Aorta (tissue), 5 donors: ENCODE measurements at places on chromosomes 7 and 10. TPM values are rescaled to one million over a fixed set of nuclear protein-coding genes. Genes with fewer than 3 reads are reported as not detected.

GRCh38 chr10:114332301-114333192 lies 71.8 kb downstream of the AFAP1L2 start:
- no peaks in the 10 kb centered on the region for H3K27me3 ChIP-seq
- H3K36me3 ChIP-seq: no peaks in the 10 kb centered on the region
- DNase-seq: no peak
- H3K4me3 ChIP-seq: no peak overlapping the region
- peak overlapping the region; percentile 64 for H3K27ac ChIP-seq
- H3K4me1 ChIP-seq: no peaks in the 10 kb centered on the region

The GPR26 gene
- total RNA-seq: not detected

DNA sequence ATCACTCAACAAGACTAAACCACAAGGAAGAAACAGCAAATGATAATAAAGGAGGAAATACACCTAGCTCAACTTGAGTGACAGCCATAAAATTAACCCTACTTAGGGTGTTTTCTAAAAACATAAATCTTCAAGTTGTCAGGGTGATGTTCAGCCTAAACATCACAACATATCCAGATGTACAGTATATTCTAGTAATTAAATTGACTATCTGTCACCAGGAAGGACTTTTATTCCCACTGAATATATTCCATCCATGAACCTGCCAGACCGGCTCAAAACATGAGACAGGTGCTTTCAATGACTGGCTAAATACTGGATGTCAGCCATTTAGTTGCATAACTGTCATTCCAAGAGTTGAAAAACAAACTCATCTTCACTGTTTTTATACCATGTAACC lies 298.1 kb upstream of the NEBL start:
- H3K27me3 ChIP-seq: peaks cover 2% of the 10 kb centered on the region
- H3K4me3 ChIP-seq: no peak overlapping the region
- H3K36me3 ChIP-seq: no peaks in the 10 kb centered on the region
- DNase-seq: no peak

DNA sequence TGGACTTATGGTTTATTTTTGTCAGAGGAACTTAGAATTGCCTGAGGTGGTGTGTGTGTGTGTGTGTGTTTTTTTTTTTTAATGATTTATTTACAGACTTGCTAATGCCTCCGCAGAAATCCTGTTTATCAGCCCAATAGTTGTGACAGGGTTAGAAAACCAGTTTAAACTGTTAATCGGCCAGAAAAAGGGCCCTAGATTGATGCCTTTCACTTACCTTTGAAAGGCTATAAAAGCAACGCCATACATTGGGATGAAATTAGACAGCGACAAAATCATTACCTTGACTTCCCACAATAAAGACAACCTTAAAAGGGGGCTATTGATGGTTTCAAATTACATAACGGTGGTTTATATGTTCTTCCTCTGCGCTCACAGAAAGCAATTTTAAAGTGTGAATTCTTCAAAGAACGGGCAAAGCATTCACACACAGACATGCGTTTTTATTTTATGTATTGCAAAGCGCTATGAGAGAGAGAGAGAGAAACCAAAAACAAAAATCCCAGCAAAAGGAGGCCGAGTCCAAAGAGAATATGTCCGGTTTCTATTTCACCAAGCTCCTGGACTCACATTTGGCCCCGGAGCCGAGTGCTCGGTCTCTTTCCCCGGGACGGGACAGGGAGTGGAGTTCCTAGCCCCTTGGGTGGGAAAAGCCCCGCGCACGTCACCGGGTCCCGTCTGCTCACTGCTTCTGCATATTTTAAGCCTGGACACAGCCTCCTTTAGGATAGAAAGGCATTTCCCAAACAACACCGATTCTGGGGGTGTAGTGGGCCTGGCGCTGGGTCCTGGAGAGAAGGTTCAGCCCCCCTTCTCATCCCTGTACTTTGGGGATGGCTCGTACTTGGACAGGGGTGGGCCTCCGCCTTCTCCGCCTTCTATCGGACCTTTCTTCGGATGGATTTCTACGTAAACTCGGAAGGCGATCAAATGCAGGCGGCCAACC lies 26.8 kb upstream of the VAX1 start:
- no peak overlapping the region for H3K27ac ChIP-seq
- H3K4me3 ChIP-seq: no peak overlapping the region
- DNase-seq: no peak
- H3K4me1 ChIP-seq: no peaks in the 10 kb centered on the region

The TFPI2 gene
- 5.9 TPM for total RNA-seq

GRCh38 chr7:85306115-85306514 lies 119.3 kb upstream of the SEMA3D start:
- no peak overlapping the region for H3K27ac ChIP-seq
- no peaks in the 10 kb centered on the region for H3K27me3 ChIP-seq
- no peaks in the 10 kb centered on the region for H3K4me1 ChIP-seq
- DNase-seq: no peak
- no peaks in the 10 kb centered on the region for H3K36me3 ChIP-seq

GRCh38 chr7:108054537-108054936 lies 51.6 kb upstream of the LAMB1 start:
- H3K36me3 ChIP-seq: no peaks in the 10 kb centered on the region
- H3K4me1 ChIP-seq: no peaks in the 10 kb centered on the region
- no peak for DNase-seq
- H3K27ac ChIP-seq: no peak overlapping the region
- no peaks in the 10 kb centered on the region for H3K27me3 ChIP-seq

GRCh38 chr10:130255777-130256176 lies 119.6 kb downstream of the GLRX3 start:
- H3K4me3 ChIP-seq: no peak overlapping the region
- no peaks in the 10 kb centered on the region for H3K36me3 ChIP-seq
- no peak overlapping the region for H3K27ac ChIP-seq
- DNase-seq: no peak
- no peaks in the 10 kb centered on the region for H3K27me3 ChIP-seq

GRCh38 chr10:44619521-44619920 lies 234.6 kb upstream of the CXCL12 start:
- no peaks in the 10 kb centered on the region for H3K27me3 ChIP-seq
- DNase-seq: no peak
- H3K27ac ChIP-seq: no peak overlapping the region
- H3K36me3 ChIP-seq: no peaks in the 10 kb centered on the region

DNA sequence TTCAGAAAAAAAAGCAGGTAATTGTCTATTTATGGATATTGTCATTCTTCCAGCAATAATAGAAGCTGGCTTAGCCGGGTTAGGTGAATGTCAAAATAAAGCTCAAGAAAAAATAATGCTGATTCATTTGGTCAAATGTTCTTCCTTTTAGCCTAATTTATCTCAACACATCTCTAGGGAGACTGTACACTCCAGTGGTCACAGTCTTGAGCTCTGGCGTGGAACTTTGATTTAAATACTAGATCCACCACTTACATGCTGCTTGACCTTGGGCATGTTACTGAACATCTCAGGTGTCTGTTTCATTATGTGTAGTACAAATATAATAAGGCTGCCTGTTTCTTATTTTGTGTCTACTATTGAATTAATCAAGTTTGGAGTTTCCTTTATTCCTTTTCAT lies 22.0 kb downstream of the PRTFDC1 start:
- H3K27ac ChIP-seq: no peak overlapping the region
- DNase-seq: no peak
- H3K4me1 ChIP-seq: no peaks in the 10 kb centered on the region
- no peak overlapping the region for H3K4me3 ChIP-seq
- no peaks in the 10 kb centered on the region for H3K27me3 ChIP-seq
- no peaks in the 10 kb centered on the region for H3K36me3 ChIP-seq

The FXYD4 gene
- total RNA-seq: not detected

- H3K4me1 ChIP-seq: no peaks in the 10 kb centered on the region
- no peaks in the 10 kb centered on the region for H3K27me3 ChIP-seq
- H3K36me3 ChIP-seq: no peaks in the 10 kb centered on the region
- no peak overlapping the region for H3K4me3 ChIP-seq
Measured at GRCh38 chr10:29993319-29993915, 66.0 kb downstream of the JCAD start.

The CDH23 gene
- 16.6 TPM for total RNA-seq

The ACTR3C gene
- 5.2 TPM for total RNA-seq

The CCDC201 gene
- total RNA-seq: not detected

The LRRC17 gene
- 30.5 TPM for total RNA-seq

The TMEM140 gene
- 32.4 TPM for total RNA-seq

GRCh38 chr7:12111422-12112405 lies 99.4 kb upstream of the TMEM106B start:
- H3K4me1 ChIP-seq: no peaks in the 10 kb centered on the region
- H3K27me3 ChIP-seq: no peaks in the 10 kb centered on the region
- H3K27ac ChIP-seq: no peak overlapping the region
- H3K4me3 ChIP-seq: no peak overlapping the region
- peak; percentile 69 for DNase-seq

GRCh38 chr7:96734343-96734742 lies 24.7 kb upstream of the SEM1 start:
- DNase-seq: no peak
- no peak overlapping the region for H3K4me3 ChIP-seq
- H3K36me3 ChIP-seq: no peaks in the 10 kb centered on the region
- H3K4me1 ChIP-seq: no peaks in the 10 kb centered on the region
- peaks cover 6% of the 10 kb centered on the region for H3K27me3 ChIP-seq
- H3K27ac ChIP-seq: no peak overlapping the region

GRCh38 chr7:38686888-38687287 lies 55.7 kb upstream of the AMPH start:
- H3K4me3 ChIP-seq: no peak overlapping the region
- H3K27me3 ChIP-seq: no peaks in the 10 kb centered on the region
- DNase-seq: no peak
- H3K27ac ChIP-seq: no peak overlapping the region
- no peaks in the 10 kb centered on the region for H3K4me1 ChIP-seq
- no peaks in the 10 kb centered on the region for H3K36me3 ChIP-seq

- no peak overlapping the region for H3K4me3 ChIP-seq
- DNase-seq: no peak
- H3K27ac ChIP-seq: peak overlapping the region; percentile 90
- no peaks in the 10 kb centered on the region for H3K36me3 ChIP-seq
- H3K4me1 ChIP-seq: peaks cover 22% of the 10 kb centered on the region
Measured at GRCh38 chr10:77240041-77240652, 397.5 kb downstream of the KCNMA1 start.

GRCh38 chr10:68586606-68587305 lies 26.6 kb downstream of the TET1 start:
- H3K36me3 ChIP-seq: no peaks in the 10 kb centered on the region
- H3K27me3 ChIP-seq: no peaks in the 10 kb centered on the region
- H3K4me1 ChIP-seq: no peaks in the 10 kb centered on the region
- H3K27ac ChIP-seq: no peak overlapping the region
- H3K4me3 ChIP-seq: no peak overlapping the region

- no peaks in the 10 kb centered on the region for H3K27me3 ChIP-seq
- H3K36me3 ChIP-seq: no peaks in the 10 kb centered on the region
- no peak overlapping the region for H3K4me3 ChIP-seq
- no peaks in the 10 kb centered on the region for H3K4me1 ChIP-seq
- no peak for DNase-seq
- no peak overlapping the region for H3K27ac ChIP-seq
Measured at GRCh38 chr7:123329988-123330643, 130.3 kb upstream of the SLC13A1 start.

DNA sequence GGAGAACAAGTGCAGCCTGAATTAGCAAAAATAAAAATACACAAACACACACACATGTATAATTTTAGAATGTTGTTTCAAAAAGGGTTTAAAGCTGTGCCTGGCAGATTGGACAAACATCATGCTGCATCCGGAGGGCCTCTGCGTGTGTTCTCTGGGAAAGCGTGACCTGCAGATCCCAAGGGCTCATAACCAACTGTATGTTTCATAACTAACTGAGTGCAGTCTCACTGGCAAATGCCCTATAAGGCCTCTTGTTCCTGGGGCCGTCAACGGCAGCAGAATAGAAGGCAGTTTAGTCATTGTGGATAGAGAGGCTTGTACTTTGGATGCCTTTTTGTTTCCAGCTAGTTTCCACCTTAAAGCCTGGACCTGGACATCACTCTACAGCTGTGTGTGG lies 243.8 kb upstream of the KIAA1217 start:
- H3K36me3 ChIP-seq: no peaks in the 10 kb centered on the region
- no peak for DNase-seq
- H3K27ac ChIP-seq: no peak overlapping the region
- no peaks in the 10 kb centered on the region for H3K4me1 ChIP-seq

- no peak overlapping the region for H3K4me3 ChIP-seq
- no peaks in the 10 kb centered on the region for H3K4me1 ChIP-seq
- DNase-seq: no peak
- H3K27me3 ChIP-seq: no peaks in the 10 kb centered on the region
Measured at GRCh38 chr10:81136261-81136660, 598.6 kb downstream of the SH2D4B start.

- no peak for DNase-seq
- H3K36me3 ChIP-seq: no peaks in the 10 kb centered on the region
- no peaks in the 10 kb centered on the region for H3K4me1 ChIP-seq
- H3K27ac ChIP-seq: no peak overlapping the region
- H3K4me3 ChIP-seq: no peak overlapping the region
Measured at GRCh38 chr7:21543528-21544302, 876 bp downstream of the DNAH11 start.

- H3K36me3 ChIP-seq: peaks cover 2% of the 10 kb centered on the region
- no peaks in the 10 kb centered on the region for H3K4me1 ChIP-seq
- no peak overlapping the region for H3K27ac ChIP-seq
- no peak for DNase-seq
- no peak overlapping the region for H3K4me3 ChIP-seq
Measured at GRCh38 chr10:113169111-113169510, 219.1 kb downstream of the TCF7L2 start.

The PTF1A gene
- not detected for total RNA-seq

The LRIT1 gene
- not detected for total RNA-seq

GRCh38 chr10:43076876-43077420 lies at the start of gene RET:
TSS of gene RET (plus strand) at chr10:43077069. CDS start at chr10:43077259, 190 bp downstream.
- H3K27me3 ChIP-seq: no peaks in the 10 kb centered on the region
- no peaks in the 10 kb centered on the region for H3K36me3 ChIP-seq
- H3K4me1 ChIP-seq: no peaks in the 10 kb centered on the region
- no peak for DNase-seq
- H3K27ac ChIP-seq: no peak within 1 kb of the TSS
- no peak within 1 kb of the TSS for H3K4me3 ChIP-seq

GRCh38 chr7:105210721-105211205 lies 178.0 kb downstream of the SRPK2 start:
- no peaks in the 10 kb centered on the region for H3K4me1 ChIP-seq
- no peak overlapping the region for H3K4me3 ChIP-seq
- no peak overlapping the region for H3K27ac ChIP-seq
- no peaks in the 10 kb centered on the region for H3K36me3 ChIP-seq

DNA sequence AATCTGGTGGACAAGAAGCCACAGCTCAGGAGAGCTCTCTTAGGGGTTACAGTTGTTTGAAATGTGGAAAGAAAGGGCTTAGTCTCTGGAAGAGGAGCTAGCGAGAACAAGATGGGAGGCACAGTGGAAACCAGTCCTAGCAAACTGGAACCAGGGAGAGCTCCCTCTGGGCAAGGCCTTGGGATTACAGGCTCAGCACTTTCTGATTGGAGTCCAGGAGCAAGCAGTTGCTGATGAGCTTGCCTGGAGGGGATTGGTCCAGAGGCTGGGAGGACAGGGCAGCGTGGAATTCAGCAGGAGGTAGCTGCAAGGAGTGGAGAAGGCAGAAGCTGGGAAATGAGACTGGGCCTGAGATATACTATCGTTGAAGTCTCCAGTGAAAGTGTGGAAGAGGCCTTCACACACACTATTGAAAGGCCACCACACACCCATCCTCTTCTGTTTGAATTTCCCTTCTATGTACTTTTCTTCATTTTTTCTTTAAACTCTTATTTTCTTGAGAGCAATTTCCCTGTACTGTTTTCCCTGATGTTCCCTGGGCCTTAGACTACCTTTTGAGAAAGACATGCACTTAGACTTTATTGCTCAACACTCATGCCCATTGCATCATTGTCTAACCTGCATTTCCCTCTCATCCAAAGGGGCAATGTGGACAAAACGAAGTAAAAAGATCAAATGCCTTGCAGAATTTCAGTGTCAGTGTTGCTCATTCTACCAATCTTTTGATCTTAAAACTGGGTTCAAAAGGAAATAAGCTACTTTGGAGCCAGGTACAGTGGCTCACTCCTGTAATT lies 57.8 kb upstream of the LANCL2 start:
- H3K4me3 ChIP-seq: no peak overlapping the region
- H3K27me3 ChIP-seq: no peaks in the 10 kb centered on the region
- H3K27ac ChIP-seq: no peak overlapping the region
- no peaks in the 10 kb centered on the region for H3K4me1 ChIP-seq
- no peaks in the 10 kb centered on the region for H3K36me3 ChIP-seq
